ENCODE measurements at places on chromosomes 4 and X.

DNA sequence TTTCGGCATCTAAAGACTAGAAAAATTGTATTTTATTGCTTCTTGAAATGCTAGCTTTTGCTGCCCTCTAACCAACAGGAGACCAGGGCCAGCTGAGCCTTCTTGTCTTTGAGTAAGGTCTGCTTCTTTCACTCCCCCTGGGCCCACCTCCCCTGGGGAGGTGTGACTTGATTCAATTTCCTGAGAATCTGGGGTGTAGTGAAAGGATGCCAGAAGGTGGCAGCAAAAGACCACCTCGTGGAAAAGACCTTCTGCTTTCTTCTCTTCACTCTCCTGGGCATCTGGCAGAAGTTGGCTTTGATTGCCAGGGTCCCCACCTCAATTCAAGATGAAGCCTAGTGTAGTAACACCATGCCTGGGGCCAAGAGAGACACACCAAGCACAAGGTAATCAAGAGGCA is 96.5 kb upstream of the MAOA start:
- no peak for DNase-seq

GRCh38 chr4:149746276-149746675 is 69.4 kb downstream of the IQCM start:
- no peak for DNase-seq

DNA sequence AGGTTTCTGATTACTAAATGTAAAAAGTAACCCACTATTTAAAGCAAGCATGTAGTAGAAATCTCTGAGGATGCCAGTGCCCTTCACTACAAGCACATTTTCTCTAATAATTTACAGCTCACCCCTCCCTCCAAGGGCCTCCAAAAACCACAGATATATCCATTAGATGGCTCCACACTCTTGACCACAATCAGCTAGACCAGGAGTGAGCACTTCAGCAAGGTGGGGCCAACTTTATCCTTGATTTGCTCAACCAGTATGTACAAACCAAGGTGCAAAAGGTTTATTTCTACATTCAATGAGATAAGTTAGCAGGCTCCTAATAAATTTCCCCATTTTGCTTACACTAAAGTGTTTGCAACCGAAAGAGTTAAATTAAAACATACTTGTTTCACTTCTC is 35.8 kb downstream of the RFC1 start:
- DNase-seq: no peak

DNA sequence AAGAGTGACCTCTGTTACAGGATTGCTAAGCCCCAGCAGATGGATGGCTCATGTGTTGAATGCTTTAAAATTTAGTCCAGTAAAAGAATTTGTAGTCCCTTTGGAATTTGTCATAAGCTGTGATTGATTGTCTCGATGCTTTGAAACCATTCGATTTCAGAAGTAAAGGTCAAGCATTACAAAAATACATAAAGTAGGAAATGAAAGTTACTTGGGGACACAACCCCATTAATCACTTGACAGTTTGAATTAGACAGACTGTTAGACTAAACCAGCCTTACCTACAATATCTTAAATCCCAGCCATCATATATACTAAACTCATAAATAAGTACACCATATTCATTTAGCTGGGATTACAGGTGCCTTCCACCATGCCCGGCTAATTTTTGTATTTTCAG is 6.6 kb downstream of the REST start:
- DNase-seq: no peak

- no peak for DNase-seq
Observed at GRCh38 chr4:163592212-163592611, 97.7 kb downstream of the TMA16 start.

DNA sequence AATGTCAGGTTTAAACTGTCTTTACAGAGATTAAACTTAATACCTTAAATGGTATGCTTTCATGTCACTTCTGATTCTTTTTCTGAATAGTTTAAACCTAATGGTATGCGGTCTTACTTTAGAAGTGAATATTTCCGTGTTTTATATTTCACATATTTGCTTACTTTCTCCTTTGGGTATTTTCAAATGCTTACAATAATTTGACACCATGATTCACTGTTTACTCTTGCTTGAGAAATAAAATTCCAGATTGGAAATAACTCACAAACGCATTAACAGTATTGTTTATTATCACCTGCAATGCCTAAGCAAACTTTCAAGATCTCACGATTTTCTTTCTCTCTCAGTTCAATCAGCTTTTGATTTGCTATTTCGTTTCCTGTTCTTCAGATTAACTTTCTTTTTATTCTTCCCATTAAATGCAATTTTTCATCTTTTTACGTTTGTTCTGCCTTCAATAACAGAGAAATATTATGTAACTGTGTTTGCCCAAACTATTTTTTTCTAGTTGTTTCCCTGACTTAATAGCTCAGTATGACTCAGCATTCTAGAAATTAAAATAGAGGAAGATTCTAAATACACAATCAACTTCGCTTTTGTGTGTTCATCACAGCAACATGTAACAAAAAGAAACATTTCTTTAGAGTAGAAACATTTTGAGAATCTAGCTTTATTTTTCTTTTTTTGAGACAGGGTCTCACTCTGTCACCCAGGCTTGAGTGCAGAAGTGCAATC is 955.5 kb upstream of the PRKX start:
- no peak for DNase-seq

GRCh38 chr4:76003035-76003434 is 4.3 kb downstream of the CXCL9 start:
- no peak for DNase-seq

- no peak for DNase-seq
Observed at GRCh38 chr4:12943069-12943468, 541.1 kb downstream of the RAB28 start.

GRCh38 chrX:130560544-130560943 is 158.8 kb downstream of the RBMX2 start:
- DNase-seq: no peak

All from stimulated activated CD8-positive, alpha-beta memory T cell treated with anti-CD3 and anti-CD28 coated beads, Interleukin-7, amount 100 ng/mL, for 48 hours (primary cell).